Stimulated activated CD8-positive, alpha-beta memory T cell treated with anti-CD3 and anti-CD28 coated beads, Interleukin-12 subunit alpha, Interleukin-12 subunit beta, amount 100 ng/mL, for 4 hours (primary cell): ENCODE measurements at places on chromosomes 7 and 10.
A peak's percentile ranks its signal among the peaks of the same experiment; 100 is the strongest.

DNA sequence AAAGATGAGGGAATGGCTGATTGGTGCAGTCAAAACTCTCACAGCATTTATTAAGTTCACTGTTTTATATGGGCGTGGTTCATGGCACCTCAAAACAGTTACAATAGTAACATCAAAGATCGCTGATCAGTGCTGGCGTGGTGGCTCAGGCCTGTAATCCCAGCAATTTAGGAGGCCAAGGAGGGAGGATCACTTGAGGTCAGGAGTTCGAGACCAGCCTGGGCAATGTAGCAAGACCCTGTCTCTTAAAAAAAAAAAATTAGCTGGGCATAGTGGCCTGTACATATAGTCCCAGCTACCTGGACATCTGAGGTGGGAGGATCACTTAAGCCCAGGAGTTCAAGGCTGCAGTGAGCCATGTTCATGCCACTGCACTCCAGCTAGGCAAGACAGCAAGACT lies 48.5 kb downstream of the KLHDC10 start:
- no peak for DNase-seq

- DNase-seq = no peak
Measured at GRCh38 chr10:91975438-91975837, 51.9 kb downstream of the BTAF1 start.

GRCh38 chr10:69434169-69434568 lies 17.1 kb upstream of the TSPAN15 start:
- no peak for DNase-seq

DNA sequence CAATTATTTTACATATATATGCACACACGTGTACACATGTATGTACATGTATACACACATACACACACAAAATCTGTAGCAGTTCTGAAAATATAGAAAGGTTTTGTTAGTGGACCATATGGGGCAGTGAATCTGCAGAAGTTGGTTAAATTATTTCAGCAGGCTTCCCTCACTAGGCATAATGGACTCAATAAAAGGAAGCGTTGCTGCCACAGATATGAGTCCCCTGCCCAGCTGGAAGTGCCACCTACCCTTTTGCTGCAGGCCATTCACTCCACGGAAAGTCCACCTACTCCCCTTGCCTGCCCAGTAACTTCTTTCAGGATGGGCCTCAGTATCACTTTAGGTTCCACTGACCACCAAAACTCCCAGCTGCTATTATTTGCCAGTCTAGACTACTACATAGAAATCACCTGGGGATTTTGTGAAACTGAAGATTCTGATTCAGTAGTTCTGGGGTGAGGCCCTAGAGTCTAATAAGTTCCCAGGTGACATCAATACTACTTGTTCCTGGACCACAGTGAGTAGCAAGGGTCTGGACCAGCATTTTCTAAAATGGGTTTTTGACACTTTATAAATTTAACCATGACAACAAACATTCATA lies 29.3 kb upstream of the CROT start:
- no peak for DNase-seq

DNA sequence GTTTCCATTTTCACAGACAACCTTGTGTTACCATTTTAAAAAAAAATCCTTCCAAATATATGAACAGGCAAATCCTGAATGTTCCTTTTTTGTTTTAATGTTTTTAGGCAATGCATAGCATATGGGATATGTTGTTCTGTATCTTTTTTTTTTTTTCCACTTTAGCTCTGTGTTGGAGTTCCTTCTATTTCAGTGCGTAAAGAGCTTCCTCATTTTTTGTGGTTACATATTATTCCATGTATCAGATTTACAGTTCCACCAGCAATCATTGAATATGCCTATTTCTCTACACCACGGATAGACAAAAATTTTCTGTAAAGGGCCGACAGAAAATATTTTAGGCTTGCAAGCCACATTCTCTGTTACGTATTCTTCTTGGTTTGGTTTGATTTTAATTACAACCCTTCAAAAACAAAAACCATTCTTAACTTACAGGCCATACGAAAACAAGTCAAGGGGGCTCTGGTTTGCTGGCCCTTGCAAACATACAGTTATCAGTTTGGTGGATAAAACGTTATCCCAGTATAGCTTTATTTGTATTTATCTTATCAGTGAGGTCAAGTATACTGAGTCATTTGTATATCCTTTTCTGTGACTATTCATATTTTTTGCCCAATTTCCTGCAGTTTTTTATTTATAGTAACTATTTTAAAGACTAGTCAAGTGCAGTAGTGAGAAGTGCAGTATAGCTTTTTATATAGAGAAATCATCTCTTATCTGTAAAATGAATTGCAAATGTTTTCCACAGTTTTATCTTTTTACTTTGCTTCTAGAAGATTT lies 55.7 kb downstream of the RALA start:
- DNase-seq = no peak

DNA sequence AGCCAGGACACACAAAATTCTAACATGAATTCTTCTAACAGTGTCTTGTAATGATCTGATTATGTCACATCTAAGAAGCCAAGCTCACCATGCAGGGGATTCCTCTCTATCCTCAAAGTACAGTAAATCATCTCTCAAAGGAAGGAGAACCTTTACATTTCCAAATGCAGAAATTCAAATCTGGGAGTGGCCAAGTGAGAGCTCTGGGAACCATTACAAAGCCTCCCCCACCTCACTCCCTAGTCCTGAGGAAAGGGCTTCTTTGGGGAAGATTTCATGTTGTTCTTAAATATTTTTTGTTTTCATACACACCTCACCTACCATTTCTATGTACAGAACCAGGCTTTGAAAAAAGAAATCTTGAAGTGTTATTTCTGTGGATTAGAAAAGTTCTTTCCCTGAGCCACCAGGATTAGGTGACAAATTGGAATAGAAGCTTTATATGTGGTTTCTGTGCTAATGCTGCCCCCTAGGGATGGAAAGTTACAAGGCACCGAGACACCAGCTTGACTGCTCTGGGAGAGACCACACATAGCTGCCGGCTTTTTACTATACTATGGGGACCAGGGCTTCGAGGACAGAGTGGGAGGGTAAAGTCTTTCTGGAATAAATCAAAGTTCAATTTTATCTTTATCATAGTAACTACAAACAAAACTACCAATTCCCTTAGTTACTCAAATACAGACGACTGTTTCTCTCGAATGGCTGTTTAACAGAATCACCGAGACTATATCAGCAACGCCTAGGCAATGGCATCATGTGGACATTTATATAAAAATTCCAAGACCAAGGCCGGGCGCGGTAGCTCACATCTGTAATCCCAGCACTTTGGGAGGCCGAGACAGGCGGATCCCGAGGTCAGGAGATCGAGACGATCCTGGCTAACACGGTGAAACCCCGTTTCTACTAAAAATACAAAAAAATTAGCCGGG lies 116.1 kb downstream of the RNF216 start:
- peak; percentile 26 for DNase-seq

- no peak for DNase-seq
Measured at GRCh38 chr10:92305133-92306072, 14.4 kb downstream of the MARCHF5 start.

GRCh38 chr10:7424919-7425318 lies 14.1 kb upstream of the SFMBT2 start:
- no peak for DNase-seq

- DNase-seq = no peak
Measured at GRCh38 chr7:131249003-131249402, 78.7 kb upstream of the MKLN1 start.

DNA sequence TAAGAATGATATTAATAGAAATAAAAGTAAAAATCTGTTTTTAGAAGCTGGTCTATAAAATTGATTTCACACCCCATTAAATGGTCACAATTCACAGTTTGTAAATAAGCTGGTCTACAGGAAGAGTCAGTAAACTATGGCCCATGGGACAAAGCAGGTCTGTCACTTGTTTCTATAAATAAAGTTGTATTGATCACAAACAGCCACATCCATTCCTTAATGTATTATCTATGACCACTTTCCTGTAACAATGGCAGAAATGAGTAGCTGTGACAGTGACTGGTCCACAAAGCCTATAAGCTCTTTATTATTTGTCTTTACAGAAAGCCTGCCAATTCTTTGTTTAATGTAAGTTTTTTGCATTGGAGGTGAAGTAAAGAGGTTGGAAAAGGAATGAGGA lies 114.5 kb downstream of the SEMA3E start:
- no peak for DNase-seq

GRCh38 chr10:86349474-86349873 lies 17.1 kb downstream of the GRID1 start:
- no peak for DNase-seq

- no peak for DNase-seq
Measured at GRCh38 chr10:67306588-67307205, 380.9 kb downstream of the LRRTM3 start.

- no peak for DNase-seq
Measured at GRCh38 chr7:155568842-155569494, 22.6 kb upstream of the CNPY1 start.

DNA sequence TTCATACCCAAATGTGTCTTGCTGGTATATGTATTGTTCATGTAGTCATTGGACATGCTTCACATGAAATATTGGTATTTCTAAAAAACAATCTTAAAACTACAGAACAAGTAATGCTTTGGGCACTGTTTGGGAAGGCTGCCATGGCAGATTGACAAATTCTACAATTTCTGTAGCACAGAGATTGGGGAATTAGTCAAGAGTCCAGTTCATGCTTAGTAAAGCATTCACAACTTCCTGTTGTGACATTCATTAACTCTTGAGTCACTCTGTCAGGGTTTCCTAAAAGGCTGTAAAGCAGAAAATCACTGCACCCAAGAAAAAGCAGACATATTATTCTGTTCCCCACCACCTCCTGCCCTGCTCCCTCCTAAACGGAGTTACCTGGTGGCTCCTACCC lies 398.9 kb downstream of the PHTF2 start:
- DNase-seq = no peak

DNA sequence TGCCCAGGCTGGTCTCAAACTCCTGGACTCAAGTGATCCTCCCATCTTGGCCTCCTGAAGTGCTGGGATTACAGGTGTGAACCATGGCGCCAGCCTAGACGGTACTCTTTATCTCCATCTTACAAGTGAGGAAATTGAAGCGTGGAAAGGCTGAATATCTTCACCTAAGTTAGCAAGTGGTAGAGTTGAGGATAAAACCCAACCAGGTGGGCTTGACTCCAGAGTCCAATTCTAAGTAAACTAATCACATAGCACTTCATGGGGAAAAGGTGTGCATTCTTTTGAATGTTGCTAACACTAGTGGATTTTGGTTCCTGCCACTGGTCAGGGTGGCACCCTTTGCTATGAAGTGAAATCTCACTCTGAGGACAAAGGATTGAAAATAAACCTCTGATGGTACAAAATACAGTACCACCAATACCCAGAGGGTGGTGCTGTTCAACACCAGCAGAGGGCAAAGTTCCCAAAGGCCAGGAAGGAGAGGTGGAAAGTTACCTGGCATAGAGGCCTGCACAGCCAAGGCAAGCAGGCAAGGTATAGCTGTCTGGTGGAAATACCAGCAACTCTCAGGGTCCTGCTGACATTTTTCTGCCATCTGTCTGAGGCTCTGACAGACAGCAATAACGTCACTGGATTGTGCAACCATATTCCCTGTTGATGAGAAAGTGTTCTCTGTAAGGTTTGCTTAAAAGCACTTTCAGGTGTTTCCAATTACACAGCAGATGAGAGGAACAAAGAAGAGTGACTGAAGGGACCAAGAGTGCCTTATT lies 17.6 kb downstream of the ZDHHC16 start:
- no peak for DNase-seq

DNA sequence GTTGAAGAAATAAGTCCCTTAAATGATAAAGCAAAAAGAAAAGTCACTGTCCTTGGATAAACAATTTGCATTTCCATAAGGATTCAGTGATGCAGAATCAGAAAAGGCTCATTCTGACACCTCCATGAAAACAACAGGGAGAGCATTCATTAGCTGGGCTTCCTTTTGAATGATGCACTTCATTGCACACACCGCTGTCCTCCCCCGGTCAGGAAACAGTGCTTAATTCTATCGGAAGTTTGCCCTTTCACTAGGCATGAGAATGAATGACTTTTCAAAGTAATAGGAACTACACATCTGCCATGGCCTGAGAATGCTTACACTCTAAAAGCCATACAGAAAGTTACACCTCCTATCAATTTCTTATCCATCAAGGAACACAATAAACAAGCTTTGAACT lies 4.2 kb downstream of the PCDH15 start:
- DNase-seq = no peak

- DNase-seq = no peak
Measured at GRCh38 chr10:76398043-76398710, 966.8 kb downstream of the LRMDA start.

GRCh38 chr10:104557966-104558365 lies 83.1 kb upstream of the SORCS3 start:
- DNase-seq = no peak

DNA sequence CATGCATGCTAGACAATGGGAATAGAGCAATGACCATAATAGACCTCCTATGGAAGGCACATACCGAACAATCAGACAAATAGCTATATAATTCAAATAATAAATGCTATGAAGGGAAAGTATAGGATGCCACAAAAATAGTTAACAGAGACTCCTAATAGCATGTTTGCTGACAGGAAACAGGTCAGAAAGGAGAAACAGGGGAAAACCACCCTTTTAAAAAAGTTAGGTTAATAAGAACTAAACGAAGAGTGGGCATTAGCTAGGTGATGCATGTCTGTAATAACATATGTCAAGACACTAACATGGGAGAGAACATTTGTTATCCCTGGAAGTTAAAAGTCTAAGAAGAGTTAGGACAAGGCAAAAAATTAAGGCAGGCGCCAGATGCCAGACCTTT lies 58.9 kb downstream of the ABI1 start:
- no peak for DNase-seq
